Chondrocyte (in vitro differentiated cells): ENCODE measurements at places on chromosomes 16 and 17. TPM values are rescaled to one million over a fixed set of nuclear protein-coding genes. Genes with fewer than 3 reads are reported as not detected.

The PKMYT1 gene
- total RNA-seq, result 6.2 to 23.2 TPM (median 7.2 TPM) in 3 replicates

DNA sequence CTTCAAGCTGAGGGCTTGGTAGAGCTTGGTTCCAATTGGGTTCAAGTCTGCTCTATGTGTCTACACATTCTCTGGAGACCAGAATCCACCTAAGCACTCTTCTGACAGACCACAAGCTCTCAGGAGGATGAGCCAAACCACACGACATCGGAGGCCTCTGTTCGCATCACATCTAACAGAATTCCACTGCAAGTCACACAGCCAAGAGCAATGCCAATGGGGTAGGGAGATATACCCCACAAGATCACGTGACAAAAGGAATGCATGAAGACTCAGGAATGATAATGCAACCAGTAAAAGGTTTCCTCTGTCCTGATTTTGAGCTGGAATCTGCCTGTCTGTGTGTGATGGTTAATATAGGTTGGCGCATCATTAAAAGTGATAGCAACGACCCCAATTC is 46.6 kb upstream of the RPL38 start:
- H3K36me3 ChIP-seq, result no peaks in the 10 kb centered on the region
- peaks cover 34% of the 10 kb centered on the region for H3K27me3 ChIP-seq
- no peak for DNase-seq
- no peaks in the 10 kb centered on the region for H3K4me1 ChIP-seq
- no peak overlapping the region for H3K4me3 ChIP-seq

DNA sequence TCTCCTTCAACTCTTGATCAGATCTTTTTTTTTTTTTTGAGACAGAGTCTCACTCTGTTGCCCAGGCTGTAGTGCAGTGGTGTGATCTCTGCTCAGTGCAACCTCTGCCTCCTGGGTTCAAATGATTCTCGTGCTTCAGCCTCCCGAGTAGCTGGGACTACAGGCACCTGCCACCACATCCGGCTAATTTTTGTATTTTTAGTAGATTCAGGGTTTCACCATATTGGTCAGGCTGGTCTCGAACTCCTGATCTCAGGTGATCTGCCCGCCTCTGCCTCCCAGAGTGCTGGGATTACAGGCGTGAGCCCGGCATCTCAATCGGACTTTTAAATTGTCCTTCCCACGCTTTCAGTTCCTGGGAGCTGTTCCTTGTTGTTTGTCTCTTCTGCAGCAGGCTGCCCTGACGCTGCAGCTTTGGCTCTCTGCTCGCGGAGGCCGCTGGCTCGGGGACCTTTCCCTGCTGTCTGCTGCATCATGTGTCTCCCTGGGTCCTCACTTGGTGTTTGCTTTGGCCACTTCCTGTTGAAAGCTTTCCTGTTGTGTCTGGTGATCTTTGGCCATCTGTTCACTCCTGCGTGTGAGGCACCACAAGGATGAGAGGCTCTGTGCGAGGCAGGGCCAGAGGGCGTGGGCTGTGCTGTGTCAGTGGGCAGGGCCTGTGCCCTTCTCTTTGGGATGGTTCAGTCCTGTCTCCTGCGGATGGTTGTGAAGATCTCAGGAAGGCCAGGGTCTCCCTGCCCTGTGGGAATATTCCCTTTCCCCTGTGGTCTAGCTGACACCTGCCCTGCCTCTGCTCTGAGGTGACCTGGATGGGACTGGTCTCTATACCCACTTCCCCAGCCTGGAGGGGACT is 18.4 kb upstream of the CAPN15 start:
- peaks cover 14% of the 10 kb centered on the region for H3K36me3 ChIP-seq
- DNase-seq, result no peak
- H3K27ac ChIP-seq, result peak overlapping the region; percentile 67
- H3K4me1 ChIP-seq, result peaks cover 10% of the 10 kb centered on the region
- no peaks in the 10 kb centered on the region for H3K27me3 ChIP-seq
- no peak overlapping the region for H3K4me3 ChIP-seq

DNA sequence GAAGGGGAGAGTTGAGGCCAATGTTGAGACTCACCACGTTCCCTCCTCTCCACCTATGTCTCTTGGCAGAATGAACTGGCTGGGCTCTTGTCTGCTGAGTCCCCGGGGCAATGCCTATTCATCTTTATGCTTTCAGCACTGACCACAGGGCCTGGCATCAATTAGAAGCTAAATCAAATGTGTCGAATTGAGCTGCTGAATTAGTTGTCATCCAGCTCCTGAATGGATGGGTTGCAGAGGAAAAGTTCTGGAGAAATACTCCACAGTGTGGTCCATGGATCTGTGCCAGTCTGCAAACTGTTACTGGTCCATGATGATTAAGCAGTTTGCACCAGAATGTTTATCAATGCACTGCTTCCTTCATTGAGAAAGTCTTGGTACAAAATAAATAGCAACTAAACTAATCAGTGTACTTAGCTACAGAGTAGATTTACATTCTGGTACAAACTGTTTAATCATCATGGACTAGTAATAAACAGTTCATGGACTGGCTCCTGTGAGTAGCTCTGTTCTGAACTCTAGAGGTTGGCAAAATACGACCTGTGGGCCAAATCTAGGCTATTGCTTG is 4.6 kb downstream of the CNGB1 start:
- H3K27ac ChIP-seq, result no peak overlapping the region
- peak; percentile 8 for DNase-seq
- no peak overlapping the region for H3K4me3 ChIP-seq
- H3K4me1 ChIP-seq, result no peaks in the 10 kb centered on the region
- no peaks in the 10 kb centered on the region for H3K36me3 ChIP-seq

DNA sequence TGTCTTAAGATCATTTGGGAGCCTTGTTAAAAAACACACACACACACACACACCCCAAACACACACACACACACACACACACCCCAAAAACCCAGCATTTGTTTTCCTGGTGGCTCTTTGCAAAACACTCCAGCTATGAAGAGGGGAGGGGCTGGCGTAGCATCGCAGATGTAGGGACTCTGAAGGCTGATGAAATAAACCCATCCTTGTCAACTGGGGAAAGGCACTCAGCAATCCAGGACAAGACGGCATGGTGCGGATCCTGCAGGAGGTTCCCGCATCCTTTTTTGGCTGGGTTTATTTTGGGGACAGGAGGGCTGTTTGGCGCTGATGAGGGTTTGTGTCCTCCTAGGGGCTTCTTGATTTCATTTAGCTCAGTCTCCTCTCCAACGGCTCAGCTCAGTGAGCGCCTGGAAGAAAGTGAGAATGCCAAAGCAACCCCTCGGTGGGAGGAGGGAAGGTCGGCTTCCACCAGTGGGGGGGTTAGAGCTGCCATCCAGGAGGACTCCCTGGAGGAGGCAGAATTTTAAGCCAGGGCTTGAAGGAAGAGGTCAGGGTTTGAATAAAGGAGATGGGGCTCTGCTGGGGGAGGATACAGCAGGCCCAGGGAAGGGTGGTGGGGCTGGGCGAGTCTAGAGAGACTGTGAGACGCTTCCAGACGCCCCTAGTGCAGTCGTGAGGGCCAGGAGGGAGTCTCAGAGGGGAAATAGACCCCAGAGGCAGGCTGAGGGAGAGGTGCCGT is 12.4 kb upstream of the GSE1 start:
- no peak for DNase-seq
- peaks cover 13% of the 10 kb centered on the region for H3K4me1 ChIP-seq
- no peak overlapping the region for H3K4me3 ChIP-seq
